HCT116 (cell line): ENCODE measurements at places on chromosomes 5 and 9. TPM values are rescaled to one million over a fixed set of nuclear protein-coding genes. Genes with fewer than 3 reads are reported as not detected.

GRCh38 chr5:60185231-60186099 lies 291.9 kb upstream of the PDE4D start:
- H3K4me3 ChIP-seq: no peak overlapping the region
- no peak overlapping the region for H3K27ac ChIP-seq
- H3K27me3 ChIP-seq: no peaks in the 10 kb centered on the region; the same call in 1 of the 2 replicates
- no peaks in the 10 kb centered on the region for H3K4me1 ChIP-seq

DNA sequence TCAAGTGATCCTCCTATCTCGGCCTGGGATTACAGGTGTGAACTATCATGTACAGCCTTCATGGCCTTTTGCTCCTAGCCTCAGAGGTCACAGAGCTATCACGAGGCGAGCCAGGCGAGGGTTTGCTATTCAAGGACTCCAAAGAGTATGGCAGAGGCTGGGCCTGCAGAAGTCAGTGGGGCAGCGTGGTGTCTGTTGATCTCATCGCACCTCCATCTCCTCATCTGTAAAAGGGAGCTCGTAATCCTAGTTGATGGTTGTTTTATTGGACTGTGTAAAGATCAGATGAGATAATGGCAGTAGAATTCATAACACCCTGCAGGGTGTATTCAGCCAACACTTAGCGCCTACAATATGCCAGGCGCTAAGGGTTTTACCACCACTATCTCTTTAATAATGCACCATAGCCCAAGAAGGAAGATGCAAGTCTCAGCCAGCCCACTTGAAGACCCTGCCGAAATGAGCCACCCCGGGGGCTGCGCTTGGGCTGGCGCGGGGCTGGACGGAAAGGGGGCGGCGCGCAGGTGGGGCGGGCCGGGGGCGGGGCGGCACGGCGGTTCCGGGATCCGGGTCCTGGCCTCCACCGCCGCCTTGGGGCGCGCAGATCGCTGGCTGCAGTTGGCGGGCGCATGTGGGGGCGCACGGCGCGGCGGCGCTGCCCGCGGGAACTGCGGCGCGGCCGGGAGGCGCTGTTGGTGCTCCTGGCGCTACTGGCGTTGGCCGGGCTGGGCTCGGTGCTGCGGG lies at the start of gene GALNT12:
TSS of gene GALNT12 (plus strand) at position 601 of the 744 bp plus-strand sequence. CDS start at position 630, 29 bp downstream.
- H3K27ac ChIP-seq: peak within 1 kb of the TSS; percentile 66
- peak within 1 kb of the TSS; percentile 79 for H3K4me3 ChIP-seq
- H3K27me3 ChIP-seq: no peaks in the 10 kb centered on the region
- H3K36me3 ChIP-seq: no peaks in the 10 kb centered on the region
- DNase-seq: no peak
- peaks cover 31% of the 10 kb centered on the region for H3K4me1 ChIP-seq

DNA sequence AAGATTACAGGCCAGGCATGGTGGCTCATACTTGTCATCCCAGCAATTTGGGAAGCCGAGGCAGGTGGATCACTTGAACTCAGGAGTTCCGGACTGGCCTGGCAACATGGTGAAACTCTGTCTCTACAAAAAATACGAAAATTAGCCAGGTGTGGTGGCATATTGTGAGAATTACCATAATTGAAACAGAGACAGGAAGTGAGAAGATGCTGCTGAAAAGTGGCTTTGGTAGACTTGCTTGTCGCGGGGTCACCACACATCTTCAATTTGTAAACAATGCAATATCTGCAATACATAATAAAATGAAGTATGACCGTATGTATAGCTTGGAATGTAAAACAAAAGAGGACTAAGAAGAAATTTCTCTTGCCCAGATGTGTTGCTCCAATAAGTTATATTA lies 490.5 kb downstream of the GABRG2 start:
- H3K4me1 ChIP-seq: no peaks in the 10 kb centered on the region
- H3K4me3 ChIP-seq: no peak overlapping the region
- DNase-seq: no peak
- H3K27me3 ChIP-seq: no peaks in the 10 kb centered on the region

- no peaks in the 10 kb centered on the region for H3K27me3 ChIP-seq
- no peaks in the 10 kb centered on the region for H3K4me1 ChIP-seq
Measured at GRCh38 chr5:43303242-43303641, 10.0 kb downstream of the HMGCS1 start.

SLC26A2 gene
- total RNA-seq: 7.8 TPM

SAXO1 gene
- total RNA-seq: not detected

OR1J2 gene
- not detected for total RNA-seq
